Neural progenitor cell (in vitro differentiated cells): ENCODE measurements at places on chromosomes 5 and 9.

DNA sequence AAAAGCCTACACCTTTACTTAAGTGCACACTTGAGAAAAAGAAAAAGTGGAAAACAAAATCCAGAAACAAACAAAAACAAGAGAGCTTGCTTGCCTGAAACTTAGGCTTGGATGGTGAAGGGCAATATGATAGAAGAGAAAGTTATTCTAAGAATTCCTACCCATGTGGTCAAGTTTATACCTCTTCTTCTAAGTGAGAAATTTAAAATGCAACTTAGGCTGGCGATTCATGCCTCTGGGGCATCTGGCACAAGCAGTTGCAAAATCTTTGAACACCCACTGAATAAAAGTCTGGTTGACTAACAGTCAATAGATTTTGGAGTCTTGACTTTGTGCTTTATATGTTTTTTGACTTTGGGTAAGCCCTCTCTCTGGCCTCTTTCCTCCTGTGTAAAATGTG, 239.6 kb downstream of the KDM4C start:
- no peak for DNase-seq

DNA sequence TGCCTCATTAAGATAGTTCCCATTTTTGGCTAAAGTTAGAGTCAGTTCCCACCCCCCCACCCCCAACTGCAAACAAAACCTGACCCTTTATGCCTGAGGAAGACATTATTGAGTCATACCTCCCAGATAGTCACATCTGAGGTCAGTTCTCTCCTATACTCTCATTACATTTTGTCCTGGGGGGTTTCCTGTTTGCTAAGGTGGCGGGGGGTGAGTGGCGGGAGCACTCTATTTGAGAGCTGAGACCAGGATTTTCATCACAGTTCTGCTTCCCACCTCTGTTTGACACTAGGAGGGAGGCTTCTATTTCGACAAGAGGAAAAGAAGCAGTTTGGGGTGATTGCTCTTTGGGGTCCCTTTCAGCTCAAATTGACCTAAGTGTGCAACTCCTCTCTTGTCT, 59.4 kb upstream of the ICE1 start:
- DNase-seq, result no peak

DNA sequence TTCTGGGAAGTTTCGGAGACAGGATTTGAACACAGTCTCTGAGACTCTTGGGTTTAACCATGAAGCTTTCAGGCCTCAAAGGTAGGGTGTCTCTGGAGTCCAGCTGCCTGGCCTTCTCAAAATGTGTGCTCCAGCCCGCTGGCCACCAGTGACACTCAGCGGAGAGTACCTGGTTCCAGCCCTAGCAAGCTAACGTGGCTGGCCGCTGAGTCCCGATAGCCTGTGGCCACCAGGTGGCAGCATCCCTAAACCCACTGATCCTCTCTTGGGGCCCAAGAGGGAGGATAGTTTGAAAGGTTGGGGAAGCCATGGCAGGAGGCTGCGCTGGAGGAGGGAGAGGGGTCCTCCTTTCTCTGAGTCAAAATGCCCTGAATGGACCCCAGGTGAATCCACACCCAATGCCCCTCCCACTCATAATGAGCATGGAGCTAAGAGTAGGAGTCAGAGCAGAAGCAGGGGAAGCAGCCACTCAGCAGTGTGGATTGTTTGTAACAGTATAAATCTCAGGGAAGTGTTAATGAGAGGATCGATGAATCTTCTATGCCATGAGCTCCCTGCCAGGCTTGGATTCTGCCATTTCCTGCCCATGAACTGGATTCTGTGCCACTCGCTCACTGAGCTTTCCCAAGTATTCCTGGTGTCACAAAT, 5.4 kb upstream of the TIFAB start:
- DNase-seq, result peak; percentile 81

DNA sequence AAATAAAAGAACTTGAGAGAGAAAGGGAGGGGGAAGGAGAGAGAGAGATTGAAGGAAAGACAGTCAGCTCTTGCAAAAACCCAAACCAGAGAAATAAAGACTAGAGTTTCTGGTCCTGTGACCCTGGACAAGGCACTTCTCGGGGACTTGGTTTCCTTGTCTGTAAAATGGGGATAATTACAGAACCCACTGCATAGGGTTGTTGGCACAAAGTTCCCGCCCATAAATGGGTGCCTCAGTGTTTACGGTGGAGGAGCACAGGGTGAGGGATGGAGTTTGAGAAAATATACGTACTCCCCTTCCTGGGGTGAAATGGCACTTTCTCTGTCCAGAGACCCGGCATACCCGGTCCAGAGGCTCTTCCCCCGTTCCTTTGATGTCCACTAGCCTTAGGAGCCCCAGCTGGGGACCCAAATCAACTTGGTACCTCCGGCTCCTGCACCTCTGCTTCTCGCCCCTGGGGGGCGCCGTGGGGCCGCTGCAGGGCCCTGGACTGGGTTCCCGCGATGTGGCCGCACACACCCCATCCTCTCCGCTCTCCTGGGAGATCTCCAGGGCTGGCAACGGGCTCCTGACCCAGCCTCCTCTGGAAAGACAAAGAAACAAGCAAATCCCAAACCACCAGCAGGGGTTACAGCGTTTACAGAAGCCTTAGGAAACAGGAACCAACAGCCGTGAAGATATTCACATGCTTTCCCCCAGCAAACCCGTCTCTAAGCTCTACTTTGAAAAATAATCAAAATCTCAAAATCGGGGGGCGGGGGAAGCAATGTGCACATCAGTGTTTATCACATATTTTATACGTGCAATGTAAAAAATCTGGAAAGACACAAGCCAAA, 26.3 kb downstream of the PTGES start:
- peak; percentile 93 for DNase-seq

DNA sequence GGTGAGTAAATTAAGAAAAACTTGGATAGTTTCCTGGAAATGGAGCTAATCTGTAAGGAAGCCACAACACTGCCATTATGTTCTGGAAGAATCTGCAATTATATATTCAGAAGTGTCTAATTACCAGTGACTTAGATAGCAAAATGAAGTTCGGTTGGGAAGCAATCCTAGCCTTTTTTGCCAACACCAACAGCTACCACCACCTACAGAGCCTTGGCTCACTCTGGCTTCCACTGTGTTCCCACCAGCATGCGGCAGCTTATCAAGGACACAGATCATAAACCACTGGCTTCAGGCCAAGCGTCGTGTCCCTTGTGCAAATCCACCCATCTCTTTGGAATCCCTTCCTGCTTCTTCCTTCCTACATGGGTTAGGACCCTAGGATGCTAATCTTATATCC, 118.0 kb upstream of the PCA3 start:
- DNase-seq, result no peak

DNA sequence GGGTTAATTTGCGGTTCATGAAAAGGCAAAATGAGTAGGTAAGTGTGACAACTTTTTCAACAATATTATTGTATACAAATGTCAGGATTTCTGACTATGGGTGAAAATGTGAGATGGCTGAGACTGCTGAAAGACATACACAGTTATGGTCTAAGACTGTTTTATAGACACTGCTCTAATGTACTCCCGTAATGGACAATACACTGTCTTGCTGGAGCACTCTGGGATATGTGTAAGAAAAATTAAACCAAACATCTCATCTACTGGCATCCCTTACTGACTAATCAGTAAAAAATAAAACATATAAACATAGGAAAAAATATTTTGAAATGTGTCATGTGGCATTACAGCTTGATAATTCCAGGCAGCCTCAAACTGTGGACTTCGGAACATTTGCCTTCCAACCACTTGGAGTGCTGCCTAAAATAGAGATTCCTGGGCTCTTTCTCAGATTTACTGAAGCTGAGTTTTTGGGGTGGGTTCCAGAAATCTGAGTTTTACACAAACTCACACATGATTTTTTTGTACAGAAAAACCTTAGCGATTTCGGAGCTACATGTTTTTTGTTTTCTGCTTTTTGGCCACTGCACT, 233.9 kb upstream of the TBCA start:
- DNase-seq, result no peak

DNA sequence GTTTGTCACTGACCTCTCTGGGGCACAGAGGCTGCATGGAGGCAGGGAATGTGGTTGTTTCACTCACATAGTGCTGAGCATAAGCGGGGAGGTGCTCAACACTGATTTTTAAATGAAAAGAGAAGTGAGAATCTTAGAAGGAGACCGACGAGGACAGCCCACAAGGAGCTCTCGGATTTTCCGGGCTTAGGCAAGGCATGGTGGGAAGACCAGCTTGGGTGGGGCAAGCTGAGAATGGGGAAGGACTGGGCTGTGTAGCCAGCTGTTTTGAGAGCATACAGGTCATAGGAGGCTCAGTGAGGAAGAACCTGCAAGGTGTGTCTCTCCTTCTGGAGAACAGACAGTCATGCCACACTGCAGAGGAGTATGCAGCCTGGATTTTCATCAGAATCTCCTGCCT, 86.0 kb upstream of the TNFSF8 start:
- no peak for DNase-seq

DNA sequence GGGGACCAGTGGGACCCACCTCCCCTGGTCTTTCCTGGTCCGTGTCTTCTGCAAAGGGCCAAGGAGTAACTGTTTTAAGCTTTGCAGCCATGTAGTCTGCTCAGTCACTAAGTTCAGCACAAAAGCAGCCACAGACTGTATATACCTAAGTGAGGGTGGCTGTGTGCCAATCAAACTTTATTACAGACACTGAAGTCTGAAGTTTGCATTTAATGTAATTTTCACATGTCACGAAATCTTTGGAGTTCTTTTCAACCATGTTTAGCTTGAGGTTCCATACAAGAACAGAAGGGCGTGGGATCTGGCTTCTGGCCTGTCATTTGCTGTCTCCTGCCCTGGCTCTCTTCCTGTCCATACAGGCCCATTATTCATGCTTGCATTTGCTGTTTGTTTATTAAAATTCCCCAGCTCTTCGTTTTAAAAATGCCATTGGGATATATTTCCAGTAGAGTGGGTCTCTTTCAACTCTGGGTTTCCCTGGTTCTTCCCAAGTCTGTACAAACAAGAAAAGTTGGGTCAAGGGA, 64.2 kb upstream of the ECM2 start:
- no peak for DNase-seq

DNA sequence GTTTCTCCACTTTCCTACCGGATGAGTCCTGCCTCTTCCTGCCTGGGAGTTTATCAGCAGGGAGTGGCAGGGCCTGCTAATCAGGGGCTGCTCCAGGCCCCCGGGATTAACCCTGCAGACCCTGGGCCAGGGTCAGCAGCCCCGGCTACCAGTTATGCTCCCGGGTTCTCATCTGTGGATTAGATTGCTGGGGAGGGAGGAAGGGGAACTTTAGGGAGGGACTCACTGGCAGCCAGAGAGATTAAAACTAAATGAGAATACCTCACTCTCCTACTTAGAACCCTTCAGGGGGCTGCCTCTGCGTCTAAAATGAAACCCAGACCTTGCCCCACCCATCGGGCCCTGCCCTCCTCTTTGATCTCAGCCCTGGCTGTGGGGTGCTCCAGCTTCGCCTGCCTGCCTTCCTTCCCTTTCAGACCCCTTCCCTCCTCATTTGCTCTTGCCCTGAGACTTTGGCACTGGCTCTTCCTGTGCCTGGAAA, 130.5 kb upstream of the HAND1 start:
- DNase-seq, result peak; percentile 57

DNA sequence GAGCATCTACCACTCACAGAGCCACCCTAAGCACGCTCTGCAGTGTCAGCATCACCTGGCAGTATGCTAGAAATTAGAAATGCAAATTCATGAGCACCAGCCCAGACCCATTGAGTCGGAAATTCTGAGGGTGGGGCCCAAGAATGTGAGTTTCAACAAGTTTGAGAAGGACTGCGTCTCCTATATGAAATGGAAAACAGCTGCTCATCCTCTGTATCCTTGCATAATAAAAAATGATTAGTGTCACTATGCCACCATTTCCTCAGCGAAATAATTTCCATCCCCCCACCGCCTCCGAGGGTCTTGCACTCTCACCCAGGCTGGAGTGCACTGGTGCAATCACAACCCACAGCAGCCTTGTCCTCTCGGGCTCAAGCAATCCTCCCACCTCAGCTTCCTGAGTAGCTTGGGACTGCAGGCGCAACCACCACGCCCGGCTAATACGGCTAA, 1.3 kb upstream of the IQGAP2 start:
- no peak for DNase-seq

DNA sequence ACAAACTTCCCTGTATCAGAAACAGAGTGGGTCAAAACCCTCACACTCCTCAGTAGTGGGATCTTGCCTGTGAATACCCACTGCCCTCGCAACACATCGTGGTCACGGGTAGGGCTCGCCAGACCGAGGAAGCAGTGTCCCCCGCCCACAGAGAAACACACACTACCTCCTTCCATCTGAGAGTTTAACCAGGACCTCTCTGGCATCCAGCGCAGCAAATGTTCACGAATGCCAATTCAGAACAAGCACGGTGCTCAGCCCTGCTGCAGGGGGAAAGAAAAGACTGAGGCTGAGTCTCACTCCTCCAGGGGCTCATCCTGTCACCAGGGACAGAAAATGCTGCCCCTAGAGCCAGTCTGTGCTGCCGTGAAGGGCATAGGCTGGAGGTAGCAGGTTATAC, 42.5 kb upstream of the SYNPO start:
- DNase-seq, result no peak

DNA sequence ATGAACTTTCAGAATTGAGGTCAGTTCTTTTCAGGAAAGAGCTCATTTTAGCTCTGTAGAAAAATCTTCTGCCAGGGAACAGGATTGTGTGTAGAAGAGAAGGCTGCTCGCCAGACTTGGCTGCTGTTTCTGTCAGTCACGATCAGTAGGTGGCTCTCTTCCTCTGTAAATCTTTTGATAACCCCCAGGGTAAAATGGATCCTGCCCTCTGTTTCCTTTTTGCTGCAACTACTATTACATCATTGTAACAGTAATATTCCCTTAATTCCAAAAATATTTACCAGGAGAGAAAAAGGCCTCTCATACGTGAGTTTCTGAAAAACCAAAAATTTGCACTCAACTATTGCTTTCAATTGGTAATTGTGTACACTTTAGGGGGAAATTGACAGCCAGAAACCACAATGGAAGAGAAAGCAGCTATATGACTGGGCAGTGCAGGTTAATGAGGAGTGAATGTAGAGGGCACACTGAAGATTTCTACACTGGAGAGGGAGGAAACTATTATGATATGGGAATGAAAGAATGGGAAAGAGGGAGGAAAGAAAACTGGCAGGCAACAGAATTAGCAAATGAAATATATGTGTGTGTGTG, 12.3 kb downstream of the IFNA21 start:
- DNase-seq, result peak; percentile 42

GRCh38 chr5:133426264-133426663, 186.1 kb downstream of the FSTL4 start:
- peak; percentile 30 for DNase-seq
